ENCODE measurements at places on chromosomes 16 and 17.

DNA sequence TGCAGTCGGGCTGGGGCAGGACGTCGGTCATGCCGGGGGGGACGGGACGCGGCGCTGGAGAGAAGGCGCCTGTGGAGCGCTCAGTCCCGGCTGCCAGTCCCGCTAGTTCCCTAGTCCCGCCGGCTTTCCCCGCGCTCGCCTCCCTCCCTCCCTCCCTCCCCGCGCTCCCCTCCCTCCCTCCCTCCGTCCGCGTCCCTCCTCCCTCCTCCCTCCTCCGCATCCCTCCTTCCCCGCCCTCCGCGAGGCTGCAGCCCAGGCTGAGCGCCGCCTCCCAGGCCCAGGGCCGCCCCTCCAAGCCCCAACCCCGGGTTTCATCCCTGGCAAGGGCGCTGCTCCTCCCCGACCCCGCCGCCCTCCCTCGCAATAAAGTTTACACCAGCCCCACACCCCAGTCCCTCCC lies 34.8 kb downstream of the TIMM22 start:
- no peak for DNase-seq

DNA sequence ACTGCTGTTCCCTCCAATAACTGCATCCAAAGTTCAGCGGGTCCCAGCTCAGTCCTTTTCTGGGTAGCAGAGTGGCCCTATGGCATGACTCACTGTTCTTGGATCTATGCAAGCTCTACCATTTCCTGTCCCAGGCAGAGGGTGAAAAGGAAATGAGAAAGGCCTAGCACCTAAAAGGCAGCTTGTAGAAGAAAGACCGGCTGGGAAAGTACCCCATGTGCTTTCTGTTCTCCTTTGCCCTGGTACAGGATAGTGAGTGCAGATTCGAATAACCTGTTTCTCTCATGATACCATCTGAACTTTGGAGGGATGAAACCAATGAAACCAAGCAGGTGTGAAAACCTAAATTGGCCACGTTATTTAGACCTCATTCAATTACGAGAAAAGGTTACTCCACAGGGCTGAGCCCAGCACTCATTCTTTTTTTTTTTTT lies 12.7 kb upstream of the HASPIN start:
- no peak for DNase-seq

- DNase-seq = no peak
Measured at GRCh38 chr17:68556551-68556950, 44.3 kb downstream of the PRKAR1A start.

DNA sequence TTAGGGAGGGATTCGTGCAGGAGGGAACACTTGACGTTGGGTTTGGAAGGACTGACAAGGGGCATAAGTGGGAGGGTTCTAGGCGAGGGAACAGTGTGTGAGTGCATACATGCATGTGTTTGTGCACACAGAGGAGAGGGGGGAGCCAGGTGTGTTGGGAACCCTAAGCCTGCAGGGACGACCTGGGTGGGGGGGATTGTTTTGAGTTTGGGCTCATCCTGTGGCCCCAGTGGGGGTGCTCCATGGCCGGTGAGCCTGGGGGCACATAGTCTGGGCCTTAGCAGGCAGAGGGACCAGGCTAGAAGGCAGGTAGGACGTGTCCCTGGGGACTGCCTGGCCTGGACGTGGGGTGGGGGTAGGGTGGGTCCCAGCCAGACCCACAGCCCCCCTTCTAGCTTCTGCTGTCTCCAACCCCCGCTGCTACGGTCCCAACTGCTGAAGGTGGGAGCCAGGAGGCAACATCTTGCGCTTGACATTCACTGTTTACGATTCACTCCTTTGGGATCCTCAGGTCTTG lies 11.9 kb upstream of the RASD1 start:
- peak; percentile 7 for DNase-seq

DNA sequence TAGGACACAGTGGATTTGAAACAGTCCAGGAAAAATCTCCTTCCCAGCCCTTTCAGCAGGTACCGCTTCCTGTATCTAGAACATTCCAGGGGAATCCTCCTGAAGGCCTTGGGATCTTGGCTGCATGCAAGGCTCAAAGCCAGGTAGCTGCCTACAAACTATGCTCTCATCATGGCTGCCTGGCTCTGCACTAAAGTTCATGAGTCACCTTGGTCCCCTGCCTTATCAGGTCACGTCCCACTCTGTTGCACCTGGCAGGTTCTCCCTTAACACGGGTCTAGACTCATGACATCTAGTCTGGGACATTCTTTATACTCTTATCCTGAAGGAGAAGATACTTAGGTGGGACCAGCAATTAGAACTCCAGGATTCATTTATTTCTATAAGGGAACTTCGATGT lies 15.8 kb downstream of the FA2H start:
- no peak for DNase-seq

DNA sequence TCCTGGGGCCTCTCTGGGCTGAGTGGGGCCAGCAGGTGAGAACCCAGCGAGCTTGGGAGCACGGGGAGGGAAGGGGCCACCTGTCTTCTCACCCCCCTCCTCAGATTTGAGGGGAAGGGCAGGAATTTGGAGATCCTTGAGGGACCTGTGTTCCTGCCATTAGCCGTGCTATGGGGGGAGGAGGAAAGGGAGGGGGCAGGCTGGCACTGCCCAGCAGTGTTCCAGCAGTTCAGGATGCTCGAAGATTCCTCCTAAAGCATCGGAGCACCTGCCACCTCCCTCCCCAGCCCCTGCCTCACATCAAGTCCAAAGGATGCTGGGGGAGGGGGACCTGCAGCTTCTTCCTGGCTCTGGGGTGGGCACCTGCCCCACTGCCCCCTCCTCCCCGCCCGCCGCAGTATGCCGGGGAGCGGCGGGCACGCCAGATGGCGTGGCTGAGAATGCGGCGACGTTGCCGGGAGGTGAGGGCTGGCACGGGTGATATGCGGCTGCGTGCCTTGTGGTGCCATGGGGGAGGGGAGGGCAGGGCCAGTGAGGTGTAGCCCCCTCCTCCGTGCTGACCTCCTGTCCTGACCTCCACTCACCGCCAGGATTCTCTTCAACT lies 4.7 kb upstream of the NEUROD2 start:
- DNase-seq = peak; percentile 92

DNA sequence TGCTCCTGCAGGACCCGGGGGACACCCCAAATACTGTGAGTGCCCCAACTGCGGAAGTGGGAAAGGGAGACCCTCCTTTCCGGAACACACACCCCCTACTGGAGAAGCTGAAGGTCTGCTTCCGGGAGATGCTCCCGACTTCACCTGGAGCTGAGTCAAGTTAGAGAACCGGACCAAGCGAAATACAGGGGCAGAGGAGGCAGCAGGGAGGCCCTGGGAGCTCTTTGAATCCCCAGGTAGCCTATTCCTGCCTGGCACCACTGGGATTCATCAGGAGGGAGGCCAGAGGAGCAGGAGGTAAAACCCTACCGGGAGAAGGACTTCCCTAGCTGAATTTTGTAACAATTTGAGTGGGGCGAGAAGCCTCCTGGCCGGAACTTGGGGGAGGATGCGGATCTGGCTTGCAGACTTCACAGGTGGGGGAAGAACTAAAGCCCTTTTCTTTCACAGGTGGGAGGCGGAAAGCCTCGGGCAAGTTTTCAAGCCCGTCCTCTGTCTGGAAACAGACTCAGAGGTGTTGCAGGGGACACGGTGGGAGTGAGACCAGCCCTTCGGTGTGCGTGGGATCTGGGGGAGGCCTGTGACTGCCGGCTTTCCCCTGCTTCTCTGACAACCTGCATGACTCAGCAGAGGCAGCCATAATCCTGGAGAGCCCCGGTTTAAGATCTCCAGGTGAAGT lies 22.4 kb upstream of the TEKT1 start:
- no peak for DNase-seq

DNA sequence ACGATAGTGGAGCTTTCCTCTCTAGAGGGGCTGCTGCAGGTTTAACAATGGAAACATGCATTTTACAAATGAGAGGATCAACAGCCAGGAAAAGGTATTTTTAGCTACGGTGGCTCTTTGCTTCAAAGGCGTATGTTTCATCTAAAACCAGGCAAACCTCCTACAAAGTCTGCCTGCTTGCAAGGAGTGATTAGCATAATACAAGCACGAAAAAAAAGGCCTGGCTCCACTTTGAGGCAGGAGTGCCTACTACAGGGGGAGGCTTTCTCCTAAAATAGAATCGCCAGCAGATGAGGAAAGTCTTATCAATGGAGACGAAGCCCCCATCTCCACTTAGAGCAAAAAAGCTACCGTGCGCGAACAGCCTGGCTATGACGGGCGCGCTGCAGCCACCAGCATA lies 27.1 kb upstream of the MTSS2 start:
- DNase-seq = no peak

DNA sequence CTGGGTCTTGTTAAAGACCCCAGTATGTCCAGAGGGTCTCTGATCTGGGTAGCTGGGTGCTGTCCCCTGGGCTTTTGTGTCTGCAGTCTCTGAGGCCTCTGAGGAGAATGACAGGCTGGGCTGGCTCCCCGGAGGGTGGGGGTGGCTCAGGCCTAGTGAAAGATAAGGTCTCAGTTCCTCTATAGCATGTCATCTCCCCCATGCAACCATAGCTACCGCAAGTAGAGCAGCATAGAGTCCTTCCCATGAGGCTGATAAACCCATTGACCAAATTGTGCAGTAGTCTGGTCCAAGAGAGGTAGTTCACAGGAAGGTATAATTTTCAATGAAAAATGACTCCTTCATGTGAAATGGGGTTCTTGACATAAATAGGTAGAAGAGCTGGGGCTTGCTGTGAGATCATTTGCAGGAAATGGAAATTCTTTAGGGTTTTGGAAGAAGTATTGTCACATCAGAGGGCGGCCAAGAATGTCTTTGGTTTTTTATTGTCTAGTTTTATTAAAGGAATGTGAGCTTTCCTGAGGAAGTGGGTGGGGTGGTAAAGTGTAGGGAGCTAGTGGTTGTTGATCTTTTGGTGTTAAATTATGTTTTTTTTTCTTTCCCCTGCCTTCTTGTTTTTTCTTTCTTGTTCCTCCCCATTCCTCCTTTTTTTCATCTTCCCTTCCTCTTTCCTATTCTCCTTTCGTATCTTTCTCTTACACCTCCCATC lies 21.0 kb downstream of the SLC7A6OS start:
- DNase-seq = no peak

DNA sequence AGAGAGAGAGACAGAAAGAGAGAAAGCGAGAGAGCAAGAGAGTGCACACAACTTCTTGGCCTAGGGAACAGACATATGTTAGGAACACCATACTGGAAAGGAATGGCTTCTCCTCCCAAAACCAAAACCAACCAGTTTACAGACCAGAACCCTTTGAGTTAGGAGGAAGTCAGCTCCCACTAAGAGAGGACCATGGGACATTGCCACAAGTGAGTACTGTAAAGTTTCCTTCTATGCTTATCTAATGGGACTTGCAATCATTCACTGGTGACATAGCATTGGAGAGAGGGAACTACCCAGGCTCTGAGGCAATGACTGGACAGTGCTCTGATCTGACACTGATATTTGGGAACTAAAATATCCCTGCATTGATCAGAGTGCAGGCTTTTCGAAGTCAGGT lies 32.4 kb downstream of the TBC1D3B start:
- no peak for DNase-seq

- DNase-seq = no peak
Measured at GRCh38 chr16:73124665-73125375, 76.9 kb upstream of the ZFHX3 start.

DNA sequence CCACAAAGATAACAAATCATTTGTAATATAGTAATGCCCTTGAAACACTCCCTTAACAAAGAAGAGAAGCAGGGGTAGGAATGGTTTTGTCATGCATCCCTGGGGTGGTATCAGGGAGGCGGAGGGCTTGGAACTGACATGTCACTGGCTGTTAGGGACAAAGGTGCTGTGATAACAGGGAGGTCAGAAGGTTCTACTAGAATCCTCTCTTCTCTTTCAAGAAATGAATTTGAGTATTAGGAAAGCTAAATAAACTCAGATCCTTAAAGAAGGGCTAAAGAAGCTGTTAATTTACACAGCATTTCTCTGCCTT lies 65.4 kb upstream of the ADAMTS18 start:
- DNase-seq = no peak

- no peak for DNase-seq
Measured at GRCh38 chr16:49351096-49351487, 22.5 kb upstream of the C16orf78 start.

- DNase-seq = no peak
Measured at GRCh38 chr17:28507567-28508203, 1.5 kb downstream of the FOXN1 start.

DNA sequence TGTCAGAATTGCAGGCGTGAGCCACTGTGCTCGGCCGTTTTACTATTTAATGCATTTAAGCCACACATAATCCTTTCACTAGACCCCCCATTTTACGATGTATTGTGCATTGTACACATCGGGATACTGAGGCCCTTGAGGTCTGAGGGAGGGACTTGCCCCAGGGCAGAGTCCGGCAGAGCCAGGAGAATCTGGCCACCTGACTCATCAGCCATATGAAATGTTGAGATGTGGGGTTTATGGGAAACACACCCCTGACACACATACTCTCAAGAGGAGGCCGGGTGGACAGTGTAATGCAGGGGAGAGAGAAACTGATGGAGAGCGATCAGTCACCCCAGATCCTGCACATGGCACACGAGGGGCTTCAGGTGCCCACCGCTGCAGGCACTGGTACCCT lies 196.6 kb downstream of the ZNF423 start:
- DNase-seq = no peak

DNA sequence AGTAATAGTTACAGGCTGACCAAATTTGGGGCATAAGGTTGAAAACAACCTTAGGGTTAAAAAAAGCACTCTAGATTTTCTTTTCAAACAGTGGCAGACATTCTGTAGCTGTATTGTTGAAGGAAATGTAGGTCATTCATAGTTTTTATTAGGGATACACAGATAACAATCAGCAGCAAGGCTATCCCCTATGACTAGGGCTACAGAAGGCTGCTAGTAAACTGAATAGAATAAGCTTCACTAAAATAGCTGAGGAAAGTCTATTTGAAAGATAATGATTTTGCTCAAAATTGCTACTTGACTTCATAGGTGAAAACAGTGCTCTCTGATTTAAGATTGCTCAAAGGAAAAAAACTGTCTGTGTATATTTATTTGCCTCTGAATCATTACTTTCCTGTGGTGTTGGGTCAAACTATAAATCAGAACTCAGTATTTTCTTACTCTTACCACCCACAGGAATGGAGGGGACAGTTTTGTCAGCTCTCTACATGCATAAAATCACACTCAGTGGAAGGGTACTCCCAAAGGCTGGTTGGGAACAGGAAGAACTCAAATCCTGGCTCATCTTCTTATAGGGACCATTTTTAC lies 24.8 kb downstream of the RPGRIP1L start:
- DNase-seq = no peak

DNA sequence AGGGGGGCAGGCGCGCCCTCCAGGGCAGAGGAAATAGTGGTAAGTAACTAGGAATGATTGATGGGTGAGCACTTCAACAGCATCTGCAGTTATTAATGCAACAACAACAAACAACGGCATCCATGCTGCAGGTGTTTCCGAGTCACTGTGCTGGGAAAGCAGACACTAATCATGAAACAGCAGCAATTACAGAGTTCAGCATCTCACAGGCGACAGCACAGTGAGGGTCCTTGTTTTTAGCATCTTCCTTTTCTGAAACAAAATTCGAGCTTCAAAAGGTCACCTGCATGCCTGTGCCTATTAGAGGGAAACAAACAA lies 191.9 kb downstream of the SLC39A11 start:
- DNase-seq = no peak

- no peak for DNase-seq
Measured at GRCh38 chr16:70470927-70471341, 16.5 kb downstream of the FCSK start.

Data from NCI-H524 (cell line).